NCI-H1105 treated with DMSO at 0.1 percent for 48 hours (cell line): ENCODE measurements at places on chromosomes 11 and 22.
A peak's percentile ranks its signal among the peaks of the same experiment; 100 is the strongest.

DNA sequence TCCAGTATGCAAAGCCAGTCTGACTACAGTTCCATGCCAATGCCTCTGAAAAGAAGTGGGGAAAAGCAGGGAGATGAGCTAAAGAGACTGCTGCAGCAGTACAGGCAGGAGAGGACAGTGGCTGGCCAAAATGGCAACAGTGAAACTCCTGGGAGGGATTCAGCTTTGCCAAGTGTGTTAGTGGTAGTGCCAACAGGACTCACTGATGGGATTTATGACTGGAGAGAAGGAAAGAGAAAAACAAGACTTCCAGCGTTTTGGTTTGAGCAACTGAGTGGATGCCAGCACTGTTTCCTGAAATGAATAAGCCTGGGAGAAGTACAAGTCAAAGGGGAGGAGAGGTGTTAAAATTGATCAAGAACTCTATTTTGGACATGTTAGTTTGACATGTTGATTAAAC is 80.9 kb downstream of the PLEKHA7 start:
- no peak for DNase-seq

- no peak for DNase-seq
Observed at GRCh38 chr11:73862986-73863385, 13.7 kb downstream of the COA4 start.

DNA sequence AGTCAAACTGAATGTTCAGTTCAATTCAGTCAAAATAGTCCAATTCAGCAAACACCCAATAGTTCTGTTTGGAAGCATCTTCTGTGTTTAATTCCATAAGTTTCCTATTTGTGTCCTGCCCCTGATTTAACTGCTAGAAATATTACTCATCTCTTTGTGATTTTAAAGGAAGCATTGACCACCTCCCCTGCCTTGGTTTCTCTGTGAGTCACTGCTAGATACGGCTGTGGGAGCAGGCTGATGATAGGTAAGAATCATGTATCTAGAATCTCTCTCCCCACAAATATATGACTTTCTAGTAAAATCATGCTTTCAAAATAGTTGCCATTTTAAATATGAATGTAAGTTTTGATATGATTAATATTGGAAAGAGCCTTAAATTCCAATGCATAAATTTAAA is 888.5 kb downstream of the NTM start:
- DNase-seq: no peak

DNA sequence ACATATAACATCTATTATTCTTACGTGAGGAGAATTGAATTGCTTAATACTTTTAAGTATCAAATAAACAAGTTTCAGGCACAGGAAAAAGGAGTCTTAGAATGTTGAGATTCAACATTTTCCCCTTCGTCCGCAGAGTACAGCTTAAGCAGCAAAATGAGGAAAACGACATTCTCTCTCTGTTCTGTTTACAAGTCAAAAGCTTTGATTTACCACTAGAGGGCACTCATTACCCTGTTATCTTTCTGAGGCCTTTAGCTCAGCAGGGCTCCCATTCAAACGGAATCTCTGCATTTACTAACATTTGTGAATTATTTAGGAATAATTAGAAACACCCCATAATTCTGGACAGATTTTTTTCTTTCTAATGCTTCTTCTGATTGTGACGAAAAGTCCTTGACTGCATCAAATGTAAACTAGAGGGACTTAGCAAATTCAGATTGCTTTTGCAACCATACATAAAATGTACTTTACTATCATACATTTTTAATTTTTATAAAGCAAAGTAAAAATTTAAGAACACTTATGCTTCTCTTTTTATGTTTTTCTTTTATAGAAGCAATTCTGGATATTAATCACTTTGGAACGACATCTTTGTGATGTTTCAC is 75.0 kb downstream of the JRKL start:
- DNase-seq: peak; percentile 94

GRCh38 chr11:130180491-130180890 is 20.9 kb downstream of the ST14 start:
- no peak for DNase-seq

DNA sequence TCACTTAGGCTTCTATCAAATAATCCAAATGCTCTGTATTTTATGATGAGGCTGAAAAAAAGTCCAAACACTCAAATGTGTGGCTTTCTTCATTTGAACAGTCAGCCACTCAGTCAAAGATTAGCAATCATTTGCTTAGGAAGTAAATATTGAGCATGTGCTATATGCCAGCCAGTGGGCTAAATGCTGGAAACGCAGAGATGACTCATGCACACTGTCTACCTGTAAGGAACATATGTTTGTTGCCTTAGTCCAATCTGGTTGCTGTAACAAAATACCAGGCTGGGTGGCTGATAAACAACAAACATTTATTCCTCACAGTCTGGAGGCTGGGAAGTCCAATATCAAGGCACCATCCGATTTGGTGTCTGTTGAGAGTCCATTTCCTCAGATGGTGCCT is 617.3 kb downstream of the NTM start:
- no peak for DNase-seq

GRCh38 chr11:59728913-59729312 is 15.3 kb upstream of the OR10V1 start:
- no peak for DNase-seq

DNA sequence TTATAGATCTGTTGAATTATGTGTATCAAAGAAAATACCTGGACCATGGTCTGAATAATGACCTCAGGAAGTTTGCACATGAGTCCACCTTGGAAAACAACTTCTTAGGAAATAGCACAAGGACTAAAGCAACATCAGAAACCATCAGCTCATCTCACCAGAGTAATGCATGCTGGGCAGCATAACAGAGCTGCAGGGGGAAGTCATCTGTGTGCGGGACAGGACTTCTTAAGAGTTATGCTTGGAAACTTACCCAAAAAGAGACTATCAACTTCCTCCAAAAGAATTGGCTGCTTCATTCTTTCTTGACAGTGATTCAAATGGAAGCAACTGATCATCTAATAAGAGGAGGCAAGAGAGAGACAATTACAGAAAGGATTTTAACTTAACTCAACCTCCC is 2.5 kb downstream of the OR56B4 start:
- no peak for DNase-seq

- DNase-seq: peak; percentile 42
Observed at GRCh38 chr22:22342697-22343580, 98.4 kb downstream of the VPREB1 start.

DNA sequence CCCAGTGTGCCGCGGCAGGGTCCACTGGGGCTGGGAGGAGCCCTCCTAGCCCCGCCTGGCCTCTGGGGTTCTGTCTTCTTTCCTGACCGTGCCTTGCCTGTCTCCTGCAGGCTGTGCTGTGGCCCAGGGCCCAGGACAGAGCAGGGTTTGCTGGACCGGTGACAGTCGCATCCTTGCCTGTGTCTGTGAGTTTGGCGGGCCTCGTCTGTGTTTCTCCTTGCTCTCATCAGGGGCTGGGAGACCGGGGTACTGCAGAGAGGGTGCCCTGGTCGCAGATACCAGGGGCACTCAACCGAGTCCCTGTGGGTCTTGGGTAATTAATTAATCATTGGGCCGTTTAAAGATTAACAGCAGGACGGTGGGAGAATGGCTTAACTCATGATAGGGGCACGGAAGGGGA is 29.9 kb downstream of the RPL3 start:
- no peak for DNase-seq

DNA sequence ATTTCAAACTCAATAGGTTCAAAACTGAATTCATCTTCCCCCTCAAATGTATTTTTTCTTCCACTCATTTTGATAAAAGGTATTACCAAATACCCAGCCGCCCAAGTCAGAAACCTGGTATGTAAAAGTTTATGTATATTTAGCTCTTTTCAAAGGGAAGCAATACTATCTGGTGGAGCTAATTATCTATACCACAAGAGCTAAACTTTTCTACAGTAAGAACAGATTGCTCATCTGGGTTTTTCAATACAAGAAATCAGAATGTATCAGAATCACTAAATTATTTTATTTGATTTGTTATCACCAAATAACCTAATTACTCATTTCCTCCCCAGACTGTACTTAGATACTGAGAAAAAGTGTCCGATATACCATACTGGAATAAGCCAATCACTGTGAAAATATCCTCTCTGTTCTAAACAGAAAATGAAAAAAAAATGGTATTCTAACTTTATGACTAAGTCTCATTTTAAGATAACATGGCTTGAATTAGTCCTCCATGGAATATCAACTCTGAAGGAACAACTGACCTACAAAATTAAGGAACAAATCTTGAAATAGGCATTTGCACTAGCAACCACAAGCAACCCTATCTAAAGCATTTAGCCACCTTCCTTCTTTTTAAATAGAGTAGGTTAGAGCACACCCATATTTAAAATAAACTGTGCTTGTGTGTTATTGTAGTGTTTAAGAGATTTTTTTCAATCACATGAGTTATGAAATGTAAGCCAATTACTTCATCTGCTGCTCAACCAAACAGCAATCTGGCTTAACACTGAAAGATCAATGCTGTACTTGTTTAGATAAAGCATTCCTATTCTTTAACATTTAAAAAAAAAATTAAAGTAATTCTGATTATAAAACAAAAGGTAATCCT is 35.0 kb downstream of the RDX start:
- DNase-seq: no peak

DNA sequence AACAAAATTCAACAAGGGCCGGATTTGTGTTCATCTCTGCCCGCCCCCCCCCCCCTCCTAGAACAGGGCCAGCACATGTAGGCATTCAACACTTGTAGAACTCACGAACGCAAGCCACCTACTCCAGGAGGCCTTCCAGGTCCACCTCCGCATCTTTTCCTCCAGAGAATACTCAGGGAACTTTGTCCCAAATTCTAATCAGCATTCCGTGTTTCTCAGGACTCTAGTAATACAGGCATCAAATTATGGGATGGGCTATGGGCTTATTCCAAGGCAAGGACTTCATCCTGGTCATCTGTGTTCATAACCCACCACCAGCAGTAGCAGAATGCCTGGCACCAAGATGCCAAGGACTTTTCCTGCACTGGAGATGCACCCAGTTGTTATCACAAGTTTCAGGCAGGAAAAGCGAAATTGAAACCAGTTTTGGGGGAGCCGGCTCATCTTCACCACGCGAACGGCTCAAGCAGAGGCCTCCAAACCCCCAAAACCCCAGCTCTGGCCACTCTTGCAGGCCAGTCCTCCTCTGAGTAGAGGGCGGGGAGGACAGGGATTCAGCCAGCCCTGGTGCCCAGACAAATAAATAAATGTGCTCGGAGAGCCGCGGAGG is 462 bp downstream of the UBE2L6 start:
- DNase-seq: no peak

GRCh38 chr11:90241414-90241813 is 18.6 kb upstream of the CHORDC1 start:
- no peak for DNase-seq

DNA sequence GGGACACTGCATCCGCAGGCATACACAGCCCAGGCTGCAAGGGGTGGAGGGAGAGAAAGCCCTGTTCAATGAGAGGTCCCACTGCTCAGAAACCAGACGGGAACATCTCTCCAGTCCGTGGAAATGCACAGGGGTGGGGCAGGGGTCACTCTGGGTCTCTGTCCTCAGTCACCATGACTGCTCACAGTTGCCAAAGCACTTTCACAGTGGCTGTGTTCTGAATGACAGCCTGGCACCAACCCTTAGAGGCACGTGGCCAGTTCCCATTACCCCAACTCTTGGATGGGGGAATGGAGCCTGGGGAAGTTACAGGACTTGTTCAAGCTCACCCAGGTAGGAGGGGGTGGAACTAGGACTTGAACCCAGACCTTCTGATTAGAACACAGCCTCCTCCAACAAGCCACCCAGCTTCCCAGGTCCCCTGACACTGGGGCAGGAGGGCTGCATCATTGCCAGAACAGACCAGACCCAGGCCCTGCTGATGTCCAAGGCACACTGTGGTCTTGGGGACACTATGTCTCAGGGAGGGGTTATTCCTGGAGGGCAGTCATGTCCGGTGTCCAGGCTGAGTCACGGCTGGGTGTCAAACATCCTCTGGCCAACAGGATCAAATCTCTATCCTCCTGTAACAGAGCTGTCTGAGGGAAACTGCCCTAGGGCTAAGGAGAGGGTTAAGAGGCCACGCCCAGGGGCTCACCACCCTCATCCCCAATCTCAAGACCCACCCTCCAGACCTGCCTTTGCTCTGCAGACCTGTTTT is 8.2 kb downstream of the ZNF70 start:
- DNase-seq: no peak

DNA sequence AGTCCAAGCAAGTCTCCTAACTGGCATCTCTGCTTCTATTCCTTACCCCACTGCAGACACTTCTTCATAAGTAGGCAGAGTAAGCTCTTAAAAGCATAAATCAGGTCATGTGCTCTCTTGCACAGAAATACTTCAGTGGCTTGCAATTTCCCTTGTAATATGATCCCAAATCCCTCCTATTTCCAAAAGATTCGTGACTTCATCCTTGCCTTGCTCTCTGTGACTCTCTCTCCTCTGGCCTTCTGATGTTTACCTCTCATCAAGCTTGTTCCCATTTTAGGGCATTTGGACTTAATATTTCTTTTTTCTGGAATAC is 37.4 kb upstream of the NCR3LG1 start:
- DNase-seq: peak; percentile 37

DNA sequence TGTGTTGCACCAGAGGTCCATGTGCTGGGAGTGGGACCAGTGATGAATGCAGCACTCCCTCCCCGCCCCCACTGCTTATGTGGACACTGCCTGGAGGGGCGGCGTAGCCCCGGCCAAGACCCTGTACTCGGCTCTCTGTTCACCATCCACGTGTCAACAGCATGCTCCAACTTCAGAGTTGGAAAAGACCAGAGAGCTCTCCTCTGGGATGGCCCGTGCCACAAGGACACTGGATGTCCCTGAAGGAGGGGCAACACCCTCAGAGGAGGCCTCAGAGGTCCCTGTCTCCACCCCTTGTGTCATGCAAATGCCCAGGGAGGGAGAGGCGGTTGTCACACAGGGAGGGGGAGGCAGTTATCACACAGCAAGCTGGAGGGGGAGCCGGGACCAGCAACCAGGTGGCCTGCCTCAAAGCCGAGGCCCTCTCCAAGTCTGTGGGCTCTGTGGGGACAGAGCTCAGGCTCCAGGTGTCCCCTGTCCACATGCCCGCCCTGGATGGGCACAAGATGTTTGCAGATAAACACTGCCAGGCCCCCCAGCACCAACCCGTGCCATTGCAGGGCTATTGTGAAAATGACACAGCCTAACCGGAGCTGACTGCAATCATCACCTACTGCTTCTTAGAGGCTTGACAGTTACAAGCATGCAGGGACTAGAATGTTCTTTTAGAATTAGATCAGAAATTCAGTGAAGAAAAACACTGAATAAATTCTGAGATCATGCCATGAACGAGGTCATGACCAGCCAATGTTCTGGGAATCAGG is 121.1 kb downstream of the PHF21B start:
- no peak for DNase-seq

DNA sequence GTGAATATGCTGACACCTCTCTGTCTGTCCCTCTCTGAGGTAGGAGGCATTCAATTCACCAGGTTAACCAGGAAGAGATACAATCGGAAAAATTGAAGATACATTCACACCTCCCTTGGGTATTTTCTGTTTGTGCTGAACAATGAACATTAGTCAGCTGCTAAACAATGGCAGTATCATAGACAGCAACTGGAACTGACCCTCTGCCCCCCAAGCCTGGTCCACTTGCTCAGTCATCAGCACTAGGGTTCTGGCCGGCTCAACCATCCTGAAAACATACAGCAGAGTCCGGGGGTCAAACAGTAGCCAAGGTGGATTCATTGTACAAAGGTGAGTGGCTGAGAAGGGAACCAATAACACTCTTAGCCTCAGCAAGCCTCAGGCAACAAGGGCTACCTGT is 4.0 kb downstream of the NECTIN1 start:
- DNase-seq: no peak
